ENCODE measurements at places on chromosomes 16 and 17.

DNA sequence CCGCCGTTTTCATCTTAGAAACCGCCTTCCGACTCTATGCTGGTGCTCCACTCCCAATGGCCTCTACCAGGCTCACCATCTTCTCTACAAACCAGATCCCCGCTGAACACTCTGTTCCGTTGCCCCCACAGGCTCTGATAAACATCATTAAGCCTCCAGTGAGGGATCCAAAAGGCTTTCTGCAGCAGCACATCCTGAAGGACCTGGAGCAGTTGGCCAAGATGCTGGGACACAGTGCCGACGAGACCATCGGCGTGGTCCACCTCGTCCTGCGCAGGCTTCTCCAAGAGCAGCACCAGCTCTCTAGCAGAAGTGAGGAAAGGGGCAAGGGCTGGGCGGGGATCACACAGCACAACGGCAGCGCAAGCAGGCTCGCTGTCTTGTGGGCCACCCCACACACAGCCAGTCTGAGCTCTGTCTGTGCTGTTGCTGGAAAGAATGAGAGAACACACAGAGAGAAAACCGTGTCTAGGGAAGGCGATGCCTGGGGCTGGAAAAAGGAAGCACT lies 33.5 kb upstream of the ENDOV start:
- no peak for DNase-seq

- no peak for DNase-seq
These were observed 2.3 kb upstream of the KCNJ12 start for GRCh38 chr17:21373696-21374440.

GRCh38 chr16:46743232-46743719 lies 4.9 kb downstream of the MYLK3 start:
- DNase-seq = no peak

- DNase-seq = no peak
These were observed 12.6 kb upstream of the POLR3E start for GRCh38 chr16:22284637-22285036.

GRCh38 chr17:50033316-50033715 lies 22.6 kb upstream of the ITGA3 start:
- DNase-seq = no peak

- no peak for DNase-seq
These were observed 7.9 kb upstream of the CLDN9 start for GRCh38 chr16:3004781-3005284.

DNA sequence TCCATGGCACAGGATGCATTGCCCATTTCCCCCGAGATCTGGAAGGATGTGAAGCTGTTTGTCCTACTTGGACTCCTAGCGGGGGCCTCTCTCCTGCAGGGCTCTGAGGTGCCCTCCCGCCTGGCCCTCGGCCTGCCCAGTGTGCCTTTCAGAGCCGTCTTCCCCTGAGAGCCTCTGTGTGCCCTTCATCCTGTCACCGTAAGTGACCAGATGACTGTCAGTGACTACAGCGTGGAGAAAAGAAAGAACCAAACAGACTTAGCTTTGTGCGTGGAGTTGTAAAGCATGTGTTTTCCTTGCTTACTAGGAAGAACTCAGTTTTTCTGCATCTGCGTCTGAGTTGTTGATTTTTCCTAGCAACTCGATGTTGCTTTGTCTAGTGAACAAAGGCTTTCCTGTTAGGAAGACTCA lies 56.1 kb downstream of the BANP start:
- peak; percentile 26 for DNase-seq

- peak; percentile 72 for DNase-seq
These were observed 11.5 kb upstream of the PITPNA start for GRCh38 chr17:1573932-1574696.

DNA sequence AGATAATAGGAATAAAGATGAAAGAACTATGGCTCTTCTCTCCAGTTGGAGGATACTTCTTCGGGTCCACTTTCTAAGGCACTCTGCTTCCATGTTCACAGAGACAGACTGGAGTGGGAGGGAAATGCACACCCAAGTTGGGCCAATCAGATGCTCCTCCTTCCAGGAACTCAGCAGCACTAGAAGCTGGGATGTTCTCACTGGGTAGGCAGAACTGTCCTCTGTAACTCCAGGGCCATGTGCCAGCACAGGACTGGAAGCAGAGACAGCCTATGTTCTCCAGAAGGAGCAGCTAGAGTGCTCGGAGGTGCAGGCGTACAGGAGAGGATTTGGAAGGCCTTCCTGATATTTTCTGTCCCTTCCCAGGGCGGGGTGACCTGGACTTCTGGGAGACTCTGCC lies 49.9 kb upstream of the SREBF1 start:
- DNase-seq = no peak

DNA sequence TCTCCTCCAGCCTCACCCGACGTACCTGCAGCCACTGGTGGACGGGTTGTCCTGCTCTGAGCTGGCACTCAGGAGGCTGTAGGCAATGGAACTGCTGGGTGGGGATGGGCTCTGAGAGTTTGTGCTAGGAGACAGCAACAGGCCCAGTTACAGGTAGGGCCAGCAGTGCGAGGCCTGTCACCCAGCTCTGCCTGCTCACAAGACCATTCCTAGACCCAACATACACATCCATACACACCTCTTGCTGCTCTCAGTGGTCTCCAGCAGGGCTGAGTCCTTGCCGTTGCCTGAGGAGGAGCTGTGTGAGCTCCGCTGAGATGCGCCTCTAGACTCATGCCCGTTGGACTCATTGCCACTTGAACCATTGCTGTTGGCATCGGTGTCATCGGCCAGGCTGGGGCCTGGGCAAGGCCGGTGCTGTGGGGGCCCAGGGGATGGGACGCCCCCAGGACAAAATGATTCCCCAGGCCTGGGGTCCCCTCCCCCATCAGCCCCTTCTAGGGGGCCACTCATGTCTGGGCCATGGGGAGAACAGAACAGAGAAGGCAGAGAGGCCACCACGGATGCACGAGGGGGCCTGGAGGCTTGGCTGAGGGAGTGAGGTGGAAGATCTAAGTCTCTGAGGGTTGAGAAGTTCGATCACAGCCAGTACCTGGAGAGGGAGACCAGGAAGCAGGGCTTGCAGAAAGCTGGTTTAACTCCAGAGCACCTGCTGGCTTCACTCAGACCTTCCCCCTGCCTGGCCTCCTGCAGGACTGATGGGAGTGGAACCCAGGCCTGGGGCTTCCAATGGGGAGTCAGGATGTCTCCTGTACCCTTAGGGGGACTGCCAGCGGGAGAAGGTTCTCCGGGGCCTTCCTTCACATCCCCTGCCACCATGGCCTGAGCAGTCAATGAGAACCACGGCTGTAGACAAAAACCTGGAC lies 1.7 kb downstream of the PER1 start:
- DNase-seq = no peak

GRCh38 chr17:62186841-62187240 lies 121.8 kb upstream of the MED13 start:
- no peak for DNase-seq

DNA sequence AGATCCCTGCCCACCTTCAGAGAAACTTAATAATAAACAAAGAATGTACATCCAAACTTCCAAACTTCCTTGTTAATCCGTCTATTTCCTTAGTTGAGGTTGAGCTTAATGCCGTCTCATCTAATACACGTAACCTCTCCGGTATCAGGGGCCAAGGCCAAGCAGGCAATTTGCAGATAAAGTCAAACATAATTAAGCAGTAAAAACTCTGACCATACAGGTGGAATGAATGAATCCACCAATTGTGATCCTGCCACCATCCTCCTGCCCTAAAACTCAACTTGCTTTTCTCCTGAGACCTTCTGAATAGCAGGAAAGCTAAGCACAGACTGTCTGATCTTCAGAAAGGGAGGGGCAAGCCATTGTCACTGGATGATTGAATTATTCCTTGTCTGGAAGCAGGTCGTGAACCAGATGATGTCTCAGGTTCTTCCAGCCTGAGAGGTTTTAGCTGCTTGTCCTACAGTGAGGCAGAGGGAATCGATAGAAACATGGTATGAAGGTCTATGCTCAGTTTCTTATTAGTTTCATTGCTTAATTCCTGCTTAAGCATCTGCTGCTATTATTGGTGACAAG lies 1111.8 kb upstream of the EEF2KMT start:
- no peak for DNase-seq

- no peak for DNase-seq
These were observed 70.6 kb downstream of the MARCHF10 start for GRCh38 chr17:62737513-62737912.

GRCh38 chr16:56192986-56193945 lies 2.0 kb downstream of the GNAO1 start:
- DNase-seq = no peak

- no peak for DNase-seq
These were observed 199.3 kb downstream of the NTN1 start for GRCh38 chr17:9220398-9221146.

- DNase-seq = no peak
These were observed 82.1 kb downstream of the CCT6B start for GRCh38 chr17:34879146-34879545.

GRCh38 chr17:83109793-83110645 lies 30.6 kb downstream of the METRNL start:
- DNase-seq = no peak

GRCh38 chr17:47907932-47908562 lies 12.0 kb downstream of the SP2 start:
- DNase-seq = no peak

GRCh38 chr16:8436931-8437330 lies 153.4 kb downstream of the TMEM114 start:
- DNase-seq = no peak

GRCh38 chr17:34366529-34367107 lies 3.6 kb upstream of the CCL1 start:
- no peak for DNase-seq

DNA sequence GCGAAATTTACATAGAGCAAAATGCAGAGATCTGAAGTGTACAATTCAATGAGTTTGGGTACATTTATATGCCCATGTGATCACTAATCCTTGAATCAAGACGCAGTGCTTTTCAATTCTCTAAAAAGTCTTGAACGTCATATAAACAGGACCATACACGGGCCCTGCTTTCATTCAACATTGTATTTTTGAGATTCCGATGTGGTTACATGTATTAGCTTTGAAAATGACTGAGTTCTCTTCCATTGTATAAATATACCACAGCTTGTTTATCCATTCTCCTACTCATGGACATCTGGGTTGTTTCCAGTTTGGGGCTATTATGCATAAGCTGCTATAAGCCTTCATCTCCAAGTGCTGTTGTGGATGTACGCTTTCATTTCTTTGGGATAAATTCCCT lies 45.5 kb downstream of the ZCCHC14 start:
- DNase-seq = no peak

GRCh38 chr17:31437720-31438400 lies 46.4 kb downstream of the RAB11FIP4 start:
- no peak for DNase-seq

DNA sequence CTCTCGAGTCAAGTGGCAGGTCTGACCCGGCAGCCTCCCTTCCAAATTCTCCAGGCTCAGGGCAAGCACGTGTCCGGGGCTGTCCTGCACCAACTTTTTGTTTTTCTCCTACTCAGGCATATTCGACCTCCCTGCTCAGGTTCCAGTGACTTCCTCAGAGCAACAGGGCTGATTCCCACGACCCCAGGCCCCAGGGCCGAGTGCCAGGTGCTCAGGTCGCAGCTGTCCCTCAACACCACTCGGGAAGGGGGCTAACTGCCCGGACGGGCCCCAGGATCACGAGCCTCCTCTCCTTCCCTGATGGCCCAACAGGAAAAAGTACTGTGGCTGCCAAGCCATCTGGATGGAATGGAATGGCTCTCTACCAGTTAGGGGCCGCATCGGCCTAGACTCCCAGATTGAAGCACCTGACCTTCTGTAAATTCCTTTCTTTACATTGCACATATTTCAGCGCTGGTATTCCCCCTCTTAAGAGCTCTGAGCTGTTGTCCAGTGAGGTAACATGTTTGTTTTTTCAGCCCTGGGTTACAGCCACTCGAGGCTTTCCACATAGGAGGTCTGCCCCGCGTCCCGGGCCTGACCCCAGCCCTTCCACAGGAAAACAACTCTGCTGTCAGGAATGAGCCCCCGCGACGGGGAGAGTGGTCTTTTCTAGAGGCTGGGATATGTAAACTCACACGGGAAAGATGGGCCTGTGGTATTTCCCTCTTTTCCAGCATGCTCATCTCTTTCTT lies 25.0 kb downstream of the NXN start:
- no peak for DNase-seq

- DNase-seq = no peak
These were observed 18.6 kb downstream of the C1QTNF1 start for GRCh38 chr17:79042421-79043190.

- DNase-seq = no peak
These were observed 58.0 kb upstream of the FAM20A start for GRCh38 chr17:68658999-68659780.

- no peak for DNase-seq
These were observed 2.1 kb downstream of the KRT10 start for GRCh38 chr17:40820228-40820838.

DNA sequence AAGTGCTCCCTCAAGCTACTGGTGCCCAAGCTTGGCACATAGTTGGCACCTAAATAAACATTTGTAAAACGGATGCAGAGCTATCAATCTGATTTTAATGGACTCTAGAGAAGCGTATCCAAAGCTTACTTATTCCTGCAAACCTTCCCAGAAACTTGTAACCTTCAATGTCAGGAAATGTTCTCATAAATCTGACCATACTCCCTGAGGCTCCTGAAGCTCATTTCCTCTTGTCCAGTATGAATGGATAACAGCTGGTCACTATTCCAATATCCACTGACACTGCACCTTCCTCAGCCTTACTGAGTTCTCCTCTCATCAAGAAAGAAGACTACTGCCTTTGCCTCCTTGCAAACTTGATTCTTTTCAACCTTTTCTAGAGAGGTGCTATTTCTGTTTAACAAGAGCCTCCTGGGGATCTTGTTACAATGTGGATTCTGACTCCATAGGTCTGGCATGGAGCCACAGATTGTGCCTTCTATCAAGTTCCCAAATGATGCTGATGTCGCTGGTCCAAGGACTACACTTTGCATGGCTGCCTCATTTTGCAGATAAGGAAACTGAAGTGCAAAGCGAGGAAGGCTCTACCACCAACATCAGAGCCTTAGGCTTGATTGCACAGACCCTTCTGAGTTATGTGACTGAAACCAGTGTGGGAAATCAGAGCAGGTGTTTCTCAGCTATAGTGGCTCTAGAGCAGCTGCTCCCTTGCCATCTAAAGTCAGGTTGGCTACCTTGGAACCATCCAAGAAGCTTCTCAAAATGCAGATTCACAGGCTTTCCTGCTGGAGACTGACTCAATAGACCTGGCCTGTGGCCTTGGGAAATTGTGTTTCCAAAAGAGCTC lies 377.8 kb downstream of the SOX9 start:
- DNase-seq = no peak

GRCh38 chr17:49214676-49215360 lies 4.3 kb downstream of the ABI3 start:
- DNase-seq = peak; percentile 25
